ENCODE measurements at places on chromosomes 16 and 17.

DNA sequence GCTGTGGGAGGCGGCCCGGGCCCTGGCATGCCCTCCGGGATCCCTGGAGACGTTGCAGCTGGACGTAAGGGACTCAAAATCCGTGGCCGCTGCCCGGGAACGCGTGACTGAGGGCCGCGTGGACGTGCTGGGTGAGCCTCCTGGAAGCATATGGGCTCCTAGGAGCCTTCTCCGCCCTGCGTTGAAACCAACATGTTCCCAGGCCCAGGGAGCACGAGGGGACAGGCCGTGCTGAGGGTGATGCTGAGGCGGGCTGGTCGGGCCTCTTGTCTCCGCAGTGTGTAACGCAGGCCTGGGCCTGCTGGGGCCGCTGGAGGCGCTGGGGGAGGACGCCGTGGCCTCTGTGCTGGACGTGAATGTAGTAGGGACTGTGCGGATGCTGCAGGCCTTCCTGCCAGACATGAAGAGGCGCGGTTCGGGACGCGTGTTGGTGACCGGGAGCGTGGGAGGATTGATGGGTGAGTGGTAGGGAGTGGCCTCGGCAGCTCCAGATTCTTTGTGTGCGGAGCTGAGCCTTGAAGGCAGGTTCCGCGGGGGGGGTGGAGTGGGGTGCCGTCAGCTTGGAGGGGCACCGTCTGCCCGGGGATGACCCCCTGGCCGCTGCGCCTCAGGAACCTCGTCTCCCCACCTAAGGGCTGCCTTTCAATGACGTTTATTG is 567 bp downstream of the HSD17B1 start:
- DNase-seq = no peak

GRCh38 chr17:77717941-77718668 is 240.4 kb upstream of the TNRC6C start:
- DNase-seq = no peak

GRCh38 chr17:50169121-50169764 is 3.4 kb downstream of the SGCA start:
- peak; percentile 74 for DNase-seq

GRCh38 chr17:72342061-72342460 is 221.2 kb downstream of the SOX9 start:
- no peak for DNase-seq

DNA sequence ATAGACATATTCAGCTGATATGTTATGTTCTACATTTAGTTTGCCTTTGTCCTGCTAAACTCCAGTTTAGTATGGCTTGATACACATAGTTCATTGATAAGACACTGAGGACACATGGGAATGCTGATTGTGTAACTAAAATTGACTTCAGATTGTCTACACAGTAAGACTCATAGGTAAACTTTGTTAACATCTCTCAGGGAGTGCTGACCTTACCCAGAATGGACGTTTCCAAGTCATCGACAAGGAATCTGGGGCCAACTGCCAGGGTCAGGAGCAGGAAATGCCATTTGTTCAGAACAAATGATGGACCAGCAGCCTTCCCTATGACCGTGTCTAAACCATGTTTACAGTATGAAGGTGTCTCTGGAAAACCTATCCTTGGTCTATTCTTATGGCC is 58.7 kb downstream of the DYNLRB2 start:
- DNase-seq = peak; percentile 59

DNA sequence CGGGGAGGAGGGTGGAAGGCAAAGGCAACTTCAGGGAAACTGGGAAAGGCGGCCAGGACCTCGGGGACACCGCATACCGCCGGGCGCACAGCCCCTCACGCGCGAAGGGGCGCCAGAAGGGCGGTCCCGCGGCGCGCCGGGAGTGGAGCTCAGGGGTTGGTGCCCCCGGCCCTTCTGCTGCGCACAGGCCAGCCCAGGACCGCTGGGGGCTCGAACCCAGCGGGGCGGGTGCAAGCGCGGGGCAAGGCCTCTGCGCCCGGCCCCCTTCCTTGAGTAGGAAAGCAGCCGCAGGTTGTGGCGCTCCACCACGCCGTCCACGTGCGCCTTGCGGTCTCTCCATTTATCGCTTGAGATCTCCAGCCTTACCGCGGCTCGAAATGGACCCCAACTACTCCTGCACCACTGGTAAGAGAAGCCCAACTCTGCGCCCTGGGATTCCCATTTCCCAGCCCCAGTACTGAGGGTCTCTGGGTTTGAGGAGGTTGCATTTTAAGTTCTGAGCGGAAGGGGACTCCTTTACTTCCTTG is 3.0 kb upstream of the MT1A start:
- DNase-seq = no peak

- no peak for DNase-seq
Observed at GRCh38 chr17:67043283-67043682, 1.1 kb upstream of the CACNG1 start.

DNA sequence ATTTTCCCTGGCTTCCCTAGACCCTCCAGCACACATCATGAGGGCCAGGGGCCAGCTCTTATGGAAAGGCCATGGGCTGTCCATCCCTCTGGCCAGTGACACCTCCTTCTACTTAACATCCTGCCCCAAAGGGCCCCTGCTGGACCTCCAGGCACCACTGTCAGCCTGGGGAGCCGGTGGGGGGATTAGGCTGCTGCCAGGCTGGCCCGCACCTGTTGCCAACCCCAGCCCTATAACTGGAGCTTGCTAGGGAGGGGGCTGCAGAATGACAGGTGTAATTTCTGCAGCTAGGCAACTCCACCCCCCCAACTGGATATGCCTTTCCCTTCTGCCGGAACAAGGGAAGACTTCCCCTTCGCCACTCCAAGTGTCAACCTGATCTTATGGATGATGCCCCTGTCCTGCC is 12.5 kb downstream of the RARA start:
- no peak for DNase-seq

- DNase-seq = no peak
Observed at GRCh38 chr17:11852231-11852630, 145.0 kb downstream of the ZNF18 start.

GRCh38 chr17:27293898-27294688 is at the start of gene WSB1:
Gene WSB1, plus strand, starts transcription at chr17:27294114. Its CDS starts 282 bp downstream, at chr17:27294396.
- peak; percentile 89 for DNase-seq

- peak; percentile 35 for DNase-seq
Observed at GRCh38 chr17:38798614-38799500, 499 bp downstream of the PIP4K2B start.

- no peak for DNase-seq
Observed at GRCh38 chr17:10025976-10026901, 121.2 kb upstream of the RCVRN start.

- no peak for DNase-seq
Observed at GRCh38 chr17:78252701-78253635, 21.5 kb downstream of the TMEM235 start.

- DNase-seq = no peak
Observed at GRCh38 chr17:48368352-48368908, 61.6 kb downstream of the SKAP1 start.

- DNase-seq = no peak
Observed at GRCh38 chr16:50591800-50592771, 43.9 kb downstream of the NKD1 start.

DNA sequence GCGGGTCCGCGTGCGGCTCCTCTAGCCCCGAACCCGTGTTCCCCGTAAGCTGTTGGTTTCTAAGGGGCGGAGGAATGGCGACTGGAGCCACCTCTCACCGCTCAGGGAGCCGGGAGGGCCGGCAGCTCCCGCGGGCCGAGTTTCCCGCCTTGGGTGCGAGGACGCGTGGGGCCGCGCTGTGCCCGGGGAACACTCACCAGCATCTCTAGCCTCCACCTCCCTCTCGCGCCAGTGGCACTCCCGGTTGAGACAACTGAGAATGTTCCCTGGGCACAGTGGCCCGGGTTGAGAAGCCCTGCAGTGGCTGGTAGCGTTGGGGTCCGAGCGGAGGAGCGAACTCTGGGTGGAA is 560 bp downstream of the TELO2 start:
- DNase-seq = no peak

DNA sequence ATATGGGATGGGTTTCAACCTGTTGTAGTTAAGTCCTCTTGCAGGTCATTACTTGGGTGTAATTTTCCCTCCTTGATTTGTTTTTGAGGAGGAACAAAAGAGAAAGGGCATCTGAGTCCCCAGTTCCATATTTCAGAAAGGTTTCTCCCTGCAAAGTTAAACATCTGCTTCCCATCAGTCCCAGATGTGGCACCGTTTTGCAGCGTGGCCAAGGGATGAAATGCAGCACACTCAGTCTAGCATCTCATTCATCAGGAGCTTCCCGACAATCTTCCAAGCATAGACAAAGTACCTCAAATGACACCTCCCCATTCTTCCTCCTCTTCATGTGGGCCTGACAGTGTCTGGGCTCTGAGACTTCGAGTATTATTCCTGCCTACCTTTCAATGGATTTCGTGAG is 363.7 kb upstream of the SOX9 start:
- no peak for DNase-seq

GRCh38 chr16:13982451-13982850 is 62.5 kb downstream of the ERCC4 start:
- DNase-seq = no peak

DNA sequence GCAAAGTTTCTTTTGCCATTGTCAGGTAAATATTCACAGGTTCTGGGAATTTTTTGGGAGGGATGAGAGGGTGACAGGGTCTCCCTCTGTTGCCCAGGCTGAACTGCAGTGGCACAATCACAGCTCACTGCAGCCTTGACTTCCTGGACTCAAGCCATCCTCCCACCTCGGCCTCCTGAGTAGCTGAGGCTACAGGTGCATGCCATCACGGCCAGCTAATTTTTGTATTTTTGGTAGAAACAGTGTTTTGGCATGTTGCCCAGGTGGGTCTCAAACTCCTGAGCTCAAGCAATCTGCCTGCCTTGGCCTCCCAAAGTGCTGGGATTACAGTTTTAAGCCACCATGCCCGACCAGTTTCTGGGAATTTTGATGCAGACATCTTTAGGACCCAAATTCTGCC is 53.0 kb downstream of the IQCK start:
- no peak for DNase-seq

DNA sequence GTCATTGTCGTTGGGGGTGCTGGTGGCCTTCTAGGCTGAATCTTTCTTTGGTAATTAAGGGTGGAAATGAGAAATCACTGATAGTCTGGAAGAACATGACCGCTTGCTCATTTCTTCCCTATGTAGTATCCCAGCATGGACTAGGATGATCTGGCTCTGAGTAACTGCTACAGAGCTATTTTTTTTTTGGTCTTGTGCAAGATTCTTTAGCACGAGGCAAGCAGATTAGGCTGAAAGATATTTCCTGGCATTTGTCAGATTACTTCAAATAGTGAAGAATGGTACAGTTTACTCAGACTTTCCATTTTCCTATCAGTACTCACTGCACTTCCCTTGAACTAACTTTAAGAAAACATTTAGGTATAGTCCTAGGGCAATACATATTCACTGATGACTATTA is 89.0 kb downstream of the SYCE1L start:
- DNase-seq = peak; percentile 85

- no peak for DNase-seq
Observed at GRCh38 chr16:24138024-24138423, 118.1 kb upstream of the CACNG3 start.

DNA sequence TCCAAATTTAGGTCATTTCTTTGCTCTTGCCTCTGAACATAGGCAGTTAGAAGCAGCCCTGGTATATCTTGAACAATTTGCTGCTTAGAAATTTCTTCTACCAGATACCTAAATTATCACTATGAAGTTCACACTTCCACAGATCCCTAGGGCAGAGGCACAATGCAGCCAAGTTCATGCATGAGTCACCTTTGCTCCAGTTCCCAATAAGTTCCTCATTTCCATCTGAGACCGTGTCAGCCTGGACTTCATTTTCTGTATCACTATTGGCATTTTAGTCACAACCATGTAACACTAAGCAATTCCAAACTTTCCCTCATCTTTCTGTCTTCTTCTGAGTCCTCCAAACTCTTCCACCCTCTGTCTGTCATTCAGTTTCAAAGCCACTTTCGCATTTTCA is 45.0 kb downstream of the KCNJ16 start:
- DNase-seq = no peak

GRCh38 chr17:63475491-63476412 is 1.1 kb upstream of the ACE start:
- peak; percentile 34 for DNase-seq

DNA sequence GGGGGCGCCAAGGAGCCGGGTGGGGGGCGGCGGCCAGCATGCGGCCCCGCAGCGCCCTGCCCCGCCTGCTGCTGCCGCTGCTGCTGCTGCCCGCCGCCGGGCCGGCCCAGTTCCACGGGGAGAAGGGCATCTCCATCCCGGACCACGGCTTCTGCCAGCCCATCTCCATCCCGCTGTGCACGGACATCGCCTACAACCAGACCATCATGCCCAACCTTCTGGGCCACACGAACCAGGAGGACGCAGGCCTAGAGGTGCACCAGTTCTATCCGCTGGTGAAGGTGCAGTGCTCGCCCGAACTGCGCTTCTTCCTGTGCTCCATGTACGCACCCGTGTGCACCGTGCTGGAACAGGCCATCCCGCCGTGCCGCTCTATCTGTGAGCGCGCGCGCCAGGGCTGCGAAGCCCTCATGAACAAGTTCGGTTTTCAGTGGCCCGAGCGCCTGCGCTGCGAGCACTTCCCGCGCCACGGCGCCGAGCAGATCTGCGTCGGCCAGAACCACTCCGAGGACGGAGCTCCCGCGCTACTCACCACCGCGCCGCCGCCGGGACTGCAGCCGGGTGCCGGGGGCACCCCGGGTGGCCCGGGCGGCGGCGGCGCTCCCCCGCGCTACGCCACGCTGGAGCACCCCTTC is 484 bp downstream of the FZD2 start:
- peak; percentile 72 for DNase-seq

GRCh38 chr17:81909966-81910839 is 996 bp downstream of the PCYT2 start:
- DNase-seq = no peak

- DNase-seq = no peak
Observed at GRCh38 chr16:52861614-52862022, 191.1 kb downstream of the CHD9NB start.

Measured in IMR-90 (cell line).